ENCODE measurements at places on chromosomes 4 and X.

- no peak for DNase-seq
These were observed 152.7 kb downstream of the GABRB1 start for GRCh38 chr4:47184083-47184482.

GRCh38 chrX:29870608-29871007, 344.8 kb upstream of the MAGEB2 start:
- DNase-seq: no peak

DNA sequence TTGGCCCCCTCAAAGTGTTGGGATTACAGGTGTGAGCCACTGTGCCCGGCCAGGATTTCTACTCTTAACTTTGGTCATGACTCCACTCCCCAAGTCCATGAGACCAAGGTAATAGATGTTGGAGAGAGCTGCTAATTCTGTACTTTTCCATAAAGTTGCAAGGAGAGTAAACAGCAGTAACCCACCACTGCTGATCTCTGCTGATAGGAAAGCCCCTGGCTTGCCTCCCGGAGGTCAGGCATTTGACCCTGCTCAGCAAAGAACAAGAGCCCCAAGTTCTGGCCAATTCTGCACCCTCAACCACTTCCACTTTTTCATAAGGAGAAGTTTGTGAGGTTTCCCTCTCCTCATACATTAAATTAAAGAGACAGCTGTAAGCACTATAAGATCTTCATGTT, 143.0 kb downstream of the RASL11B start:
- DNase-seq: no peak

- DNase-seq: no peak
These were observed 562.9 kb upstream of the FAT1 start for GRCh38 chr4:187286525-187286924.

GRCh38 chr4:41374490-41374889, 117.8 kb downstream of the UCHL1 start:
- DNase-seq: no peak

GRCh38 chrX:10922159-10922558, 189.0 kb upstream of the HCCS start:
- DNase-seq: peak; percentile 6

DNA sequence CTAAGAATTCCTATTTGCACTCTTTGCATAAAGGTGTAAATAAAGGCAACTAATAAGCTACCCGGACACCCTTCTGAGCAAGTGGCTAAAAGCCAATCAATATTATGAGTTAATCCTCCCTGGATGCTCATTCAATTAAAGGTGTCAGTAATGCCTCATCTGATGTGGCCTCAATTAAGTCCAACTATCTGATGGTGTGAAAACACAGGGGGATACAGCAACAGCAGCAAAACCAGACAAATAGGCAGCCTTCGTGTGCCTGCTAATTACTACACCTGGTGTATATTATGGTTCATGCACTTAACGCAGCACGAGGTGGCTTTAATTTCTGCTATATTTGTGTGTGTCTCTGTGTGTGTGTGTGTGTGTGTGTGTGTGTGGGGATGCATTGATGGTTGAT, 244.4 kb downstream of the DCLK2 start:
- DNase-seq: no peak

- DNase-seq: no peak
These were observed 127.6 kb downstream of the AMELX start for GRCh38 chrX:11420851-11421250.

DNA sequence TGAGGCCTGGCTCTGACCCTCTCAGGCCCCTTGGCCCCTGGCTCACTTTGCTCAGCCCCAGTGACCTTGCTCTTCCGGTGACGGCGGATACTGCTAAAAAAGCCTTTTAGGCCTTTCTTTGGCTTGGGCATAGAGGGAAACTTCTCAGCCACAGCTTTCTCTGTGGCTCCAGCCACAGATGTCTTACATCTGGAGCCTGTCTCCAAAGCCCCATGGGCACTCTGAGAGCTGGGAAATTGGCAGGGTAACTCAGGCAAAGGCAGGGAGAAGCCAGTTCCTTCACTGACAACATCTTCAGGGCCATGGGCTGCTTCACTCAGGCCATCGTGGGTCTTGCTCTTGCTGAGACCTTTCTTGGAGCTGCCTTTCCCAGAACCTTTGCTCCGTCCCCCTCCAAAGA, 12.8 kb downstream of the AMER1 start:
- no peak for DNase-seq

- no peak for DNase-seq
These were observed 462.8 kb downstream of the MID1IP1 start for GRCh38 chrX:39264023-39264422.

- DNase-seq: no peak
These were observed 1.3 kb downstream of the TMEM47 start for GRCh38 chrX:34655501-34656455.

GRCh38 chr4:38868059-38868960, 704 bp downstream of the FAM114A1 start:
- DNase-seq: no peak

- DNase-seq: no peak
These were observed 50.5 kb upstream of the NDST3 start for GRCh38 chr4:117983541-117984365.

- no peak for DNase-seq
These were observed 35.1 kb downstream of the RPS6KA3 start for GRCh38 chrX:20231598-20231997.

DNA sequence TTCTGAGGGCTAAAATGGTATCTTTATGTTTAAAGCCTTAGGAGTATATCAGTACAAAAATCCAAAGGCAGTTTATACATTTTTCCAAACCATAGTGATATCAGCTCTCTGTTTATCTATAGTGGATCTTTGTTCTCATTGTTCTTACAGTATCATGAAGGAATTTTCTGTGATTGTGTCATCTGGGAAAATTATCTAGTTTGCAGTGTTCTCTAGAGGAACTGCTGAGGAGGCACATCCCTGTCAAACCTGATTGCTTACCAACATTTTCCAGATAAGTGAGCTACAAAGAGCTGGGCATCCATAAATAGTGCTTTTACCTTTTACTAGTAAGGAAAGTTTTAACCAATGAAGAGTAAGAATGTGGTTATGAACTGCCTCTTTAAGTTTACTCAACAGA, 44.9 kb upstream of the SLC25A31 start:
- no peak for DNase-seq

DNA sequence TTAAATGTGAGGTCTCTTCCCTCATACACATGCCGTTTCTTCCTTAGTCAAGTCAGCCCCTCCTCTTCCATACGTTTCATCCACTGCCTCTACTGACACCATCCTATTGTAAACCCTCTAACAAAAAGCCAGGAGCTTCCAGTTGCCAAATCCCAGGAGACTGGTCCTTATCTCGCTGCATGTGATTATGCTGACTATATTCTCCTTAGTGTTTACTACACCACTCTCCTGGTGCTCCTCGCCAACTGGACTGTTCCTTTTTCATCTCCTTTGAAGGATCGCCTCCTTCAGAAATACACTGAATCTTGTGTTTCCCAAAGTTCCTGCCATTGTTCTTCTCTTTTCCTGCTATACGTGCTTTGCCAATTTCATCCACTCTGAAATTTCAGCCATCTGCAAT, 27.7 kb downstream of the MAML3 start:
- DNase-seq: no peak

DNA sequence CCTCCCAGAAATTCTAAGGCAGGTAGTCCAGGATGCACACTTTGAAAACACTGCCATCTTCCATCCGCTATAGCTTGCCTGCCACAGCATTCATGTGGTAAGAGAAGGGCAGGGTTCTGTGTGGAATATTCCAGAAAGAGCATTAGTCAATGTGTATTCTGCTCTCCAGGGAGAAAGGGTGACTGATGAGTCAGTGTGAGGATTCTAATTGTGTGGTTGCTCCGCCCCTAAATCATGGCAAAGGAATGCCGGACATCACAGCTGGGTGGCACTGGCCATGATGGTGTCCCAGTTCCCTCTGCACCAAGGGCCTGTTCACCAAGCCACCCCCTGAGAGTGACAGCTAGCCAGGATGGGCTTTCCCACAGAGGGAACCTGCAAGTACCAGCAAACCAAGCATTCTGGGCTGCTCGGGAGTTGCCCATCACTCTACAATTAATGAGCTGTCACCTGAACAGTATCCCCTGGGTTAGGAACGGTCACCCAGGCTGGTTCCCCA, 9.5 kb downstream of the IDS start:
- peak; percentile 67 for DNase-seq

- DNase-seq: no peak
These were observed 1187.6 kb downstream of the RPA4 start for GRCh38 chrX:98071331-98071730.

GRCh38 chr4:172601195-172601594, 567.4 kb upstream of the GALNT7 start:
- DNase-seq: no peak

DNA sequence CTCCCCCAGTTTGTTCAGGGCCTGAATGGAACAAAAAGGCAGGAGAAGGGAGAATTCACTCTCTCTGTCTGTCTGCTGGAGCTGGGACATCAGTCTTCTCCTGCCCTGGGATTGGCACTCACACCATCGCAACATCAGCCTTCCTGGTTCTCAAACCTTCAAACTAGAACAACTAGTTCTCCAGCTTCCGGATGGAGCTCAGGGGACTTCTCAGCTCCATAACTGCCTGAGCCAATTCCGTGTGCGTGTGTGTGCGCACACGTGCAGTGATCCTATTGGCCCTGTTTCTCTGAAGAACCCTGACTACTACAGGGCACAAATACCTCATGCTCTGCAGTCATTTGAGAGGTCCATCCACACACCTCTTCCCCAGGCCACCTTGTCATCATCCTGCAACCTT, 18.7 kb upstream of the MAN2B2 start:
- no peak for DNase-seq

GRCh38 chr4:25500626-25501316, 123.7 kb downstream of the ANAPC4 start:
- no peak for DNase-seq

GRCh38 chrX:110944311-110944750, 148.7 kb upstream of the CHRDL1 start:
- DNase-seq: no peak

DNA sequence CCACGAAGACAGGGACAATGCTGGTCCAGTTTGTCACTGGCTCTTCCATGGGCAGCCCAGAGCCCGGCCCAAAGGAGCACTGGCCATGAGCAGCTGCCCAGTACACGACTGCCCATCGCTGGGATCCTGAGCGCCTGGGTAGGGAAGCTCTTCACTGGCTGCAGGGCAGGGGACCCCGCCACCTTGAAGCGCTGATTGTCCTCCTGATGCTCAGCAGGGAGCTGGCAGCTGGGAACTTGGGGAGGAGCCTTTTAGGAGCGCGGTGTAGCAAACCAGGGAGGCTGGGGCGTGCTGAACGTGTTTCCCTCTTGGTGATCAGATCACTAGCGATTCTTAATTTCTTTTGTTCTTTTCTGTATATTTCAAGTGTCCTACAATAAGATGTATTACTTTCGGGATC, 1.8 kb downstream of the L1CAM start:
- no peak for DNase-seq

- DNase-seq: no peak
These were observed 101.5 kb upstream of the MAML3 start for GRCh38 chr4:140255467-140255866.

DNA sequence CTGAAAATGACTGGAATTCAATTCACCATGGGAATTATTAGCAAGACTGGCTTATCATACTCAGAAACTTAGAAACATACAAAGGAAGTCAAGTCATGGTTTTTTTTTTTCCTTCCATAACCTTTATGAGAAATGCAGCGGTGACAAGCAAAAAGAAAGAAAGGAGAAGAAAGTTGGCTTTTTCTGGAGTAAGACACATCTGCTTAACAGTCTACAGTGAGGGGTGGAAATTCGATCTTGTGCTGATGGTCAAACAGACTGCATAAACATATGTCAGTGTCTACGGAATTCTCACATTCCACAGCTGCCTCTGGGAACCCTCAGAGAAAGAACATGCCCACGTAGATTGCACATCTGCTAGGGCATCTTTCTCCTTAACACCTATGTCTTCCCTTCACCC, 54.6 kb downstream of the PROM1 start:
- DNase-seq: no peak

GRCh38 chr4:140726776-140727500, 29.2 kb downstream of the TBC1D9 start:
- DNase-seq: peak; percentile 79

GRCh38 chr4:79044141-79044659, 105.0 kb upstream of the PAQR3 start:
- DNase-seq: no peak

DNA sequence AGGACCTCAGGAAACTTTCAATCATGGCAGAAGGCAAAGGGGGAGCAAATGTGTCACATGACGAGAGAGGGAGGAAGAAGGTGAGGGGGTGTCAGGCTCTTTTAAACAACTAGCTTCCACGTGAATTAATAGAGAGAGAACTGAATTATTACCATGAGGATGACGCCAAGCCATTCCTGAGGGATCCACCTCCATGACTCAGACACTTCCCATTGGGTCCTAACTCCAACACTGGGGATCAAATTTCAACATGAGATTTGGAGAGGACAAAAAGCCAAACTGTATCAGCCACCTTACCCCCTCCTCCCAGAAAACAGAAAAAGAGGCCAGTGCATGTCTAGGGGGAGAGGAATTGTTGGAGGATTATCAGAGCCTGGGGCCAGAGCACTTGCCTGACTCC, 40.4 kb upstream of the LAS1L start:
- no peak for DNase-seq

DNA sequence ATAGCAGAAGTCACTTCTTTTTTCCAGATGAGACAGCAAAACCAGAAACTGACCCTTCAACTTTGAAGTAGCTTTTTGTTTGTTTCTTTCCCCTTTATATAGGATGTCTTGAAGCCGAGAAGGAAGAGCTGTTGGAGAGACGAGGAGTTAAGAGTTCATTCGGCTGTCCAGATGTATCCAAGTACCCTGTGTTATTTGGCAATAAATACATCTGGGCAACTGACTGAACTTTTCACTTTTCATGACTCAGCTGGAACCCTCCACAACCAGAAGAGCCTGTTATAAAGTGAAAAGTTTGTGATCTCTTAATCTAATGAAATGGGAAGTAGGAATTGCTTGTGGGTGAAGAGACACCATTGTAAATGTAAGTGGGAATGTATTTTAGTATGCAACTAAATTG, 131.2 kb downstream of the HTR2C start:
- no peak for DNase-seq

GRCh38 chr4:70714079-70714887, 7.5 kb upstream of the RUFY3 start:
- DNase-seq: peak; percentile 61

- DNase-seq: no peak
These were observed 70.7 kb upstream of the SLC4A4 start for GRCh38 chr4:71268166-71268565.

DNA sequence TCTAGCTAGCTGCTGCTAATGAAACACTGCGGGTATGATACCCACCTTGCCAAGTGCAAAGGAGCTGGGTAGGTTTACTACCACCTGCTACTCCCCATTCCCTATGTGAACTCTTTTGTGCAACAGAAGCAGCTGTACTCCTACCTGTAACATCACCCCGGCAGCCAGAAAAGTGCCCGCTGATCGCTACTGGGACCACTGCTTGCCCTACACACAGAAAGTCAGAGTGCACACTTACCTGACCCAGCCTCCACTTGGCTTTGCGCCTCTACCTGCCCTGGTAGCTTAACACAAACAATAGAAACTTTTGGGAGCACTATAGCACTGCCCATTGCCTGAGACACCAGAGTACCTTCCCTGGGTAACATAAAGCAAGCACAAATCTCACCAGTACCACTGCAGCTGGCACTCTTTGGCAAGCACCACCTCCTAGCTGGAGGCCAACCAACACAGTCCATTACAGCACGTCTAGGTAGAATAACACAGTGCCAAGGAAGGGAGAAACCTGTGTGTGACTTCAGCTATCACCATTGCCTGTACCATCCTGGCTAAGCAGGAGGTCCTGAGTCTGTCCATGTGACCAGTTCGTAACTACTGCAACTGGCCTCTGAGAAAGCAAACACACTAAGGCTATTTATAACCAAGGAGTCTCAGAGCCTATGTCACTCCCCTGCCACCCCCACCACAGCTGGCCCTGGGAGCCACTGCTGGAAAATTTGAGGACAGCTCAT, 80.1 kb downstream of the CENPC start:
- no peak for DNase-seq
